ENCODE measurements at places on chromosomes 6 and 20. TPM values are rescaled to one million over a fixed set of nuclear protein-coding genes. Genes with fewer than 3 reads are reported as not detected.

GRCh38 chr6:327538-328116 lies 35.3 kb downstream of the DUSP22 start:
- DNase-seq, result no peak

GRCh38 chr6:80234908-80235307 lies 128.4 kb downstream of the BCKDHB start:
- DNase-seq, result no peak

DNA sequence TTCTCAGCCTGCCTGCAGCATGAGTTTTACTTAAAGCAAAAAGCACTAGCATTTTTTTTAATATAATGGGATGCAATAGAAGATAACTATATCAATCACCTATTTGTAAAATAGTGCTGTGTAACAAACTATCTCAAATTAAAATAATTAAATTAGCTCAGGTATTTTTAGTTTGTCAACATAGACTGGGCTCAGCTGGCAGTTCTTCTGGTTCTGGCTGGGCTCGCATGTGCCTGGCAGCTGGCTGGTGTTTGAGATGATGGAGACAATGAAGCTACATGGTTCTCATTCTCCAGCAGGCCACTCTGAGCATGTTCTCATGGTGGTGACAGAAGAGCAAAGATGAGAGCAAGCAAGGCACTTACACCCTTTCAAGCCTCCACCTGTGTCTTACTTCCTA lies 181.0 kb downstream of the PLCB1 start:
- no peak for DNase-seq

DNA sequence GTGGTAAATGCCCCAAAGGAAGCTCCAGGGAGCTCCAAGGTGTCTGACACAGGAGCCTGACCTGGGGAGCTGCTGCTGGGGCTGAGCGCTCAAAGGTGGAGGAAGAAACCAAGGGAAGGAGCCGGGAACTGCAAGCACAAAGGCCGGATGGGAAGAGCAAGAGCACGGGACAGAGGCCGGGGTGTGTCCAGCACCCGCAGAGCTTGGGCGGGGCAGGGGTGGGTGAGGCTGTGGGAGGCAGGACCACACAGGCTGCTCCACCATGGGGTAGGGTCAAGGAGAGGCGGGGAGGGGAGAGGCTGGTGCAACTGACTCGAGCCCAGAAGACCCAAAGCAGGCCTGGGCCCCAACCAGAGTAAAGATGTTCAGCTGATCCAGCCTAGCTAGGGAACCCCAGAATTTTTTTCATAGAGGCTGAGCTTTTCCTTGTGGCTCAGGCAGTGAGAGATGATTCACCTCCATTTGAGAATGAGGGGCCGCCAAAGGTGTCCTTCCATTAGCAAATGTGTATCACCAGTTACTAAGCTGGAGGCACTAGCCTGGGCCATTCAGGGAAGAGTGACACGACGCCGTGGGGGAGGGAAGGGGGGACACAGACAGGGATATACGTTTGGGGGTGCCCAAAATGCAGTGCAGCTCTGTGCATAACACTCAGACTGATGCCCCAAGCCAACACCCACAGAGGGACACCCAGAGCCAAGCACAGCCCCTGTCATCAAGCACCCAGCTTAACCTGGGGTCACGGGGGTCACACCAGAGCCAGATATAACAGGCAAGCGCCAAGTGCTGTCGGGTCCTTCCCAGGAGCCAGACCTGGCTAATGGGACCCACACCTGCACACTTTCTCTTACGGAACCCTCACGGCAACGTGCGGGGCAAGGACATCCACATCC lies 21.3 kb upstream of the TLDC2 start:
- DNase-seq, result no peak

GRCh38 chr6:83062225-83062624 lies 3.4 kb downstream of the UBE3D start:
- DNase-seq, result no peak

DNA sequence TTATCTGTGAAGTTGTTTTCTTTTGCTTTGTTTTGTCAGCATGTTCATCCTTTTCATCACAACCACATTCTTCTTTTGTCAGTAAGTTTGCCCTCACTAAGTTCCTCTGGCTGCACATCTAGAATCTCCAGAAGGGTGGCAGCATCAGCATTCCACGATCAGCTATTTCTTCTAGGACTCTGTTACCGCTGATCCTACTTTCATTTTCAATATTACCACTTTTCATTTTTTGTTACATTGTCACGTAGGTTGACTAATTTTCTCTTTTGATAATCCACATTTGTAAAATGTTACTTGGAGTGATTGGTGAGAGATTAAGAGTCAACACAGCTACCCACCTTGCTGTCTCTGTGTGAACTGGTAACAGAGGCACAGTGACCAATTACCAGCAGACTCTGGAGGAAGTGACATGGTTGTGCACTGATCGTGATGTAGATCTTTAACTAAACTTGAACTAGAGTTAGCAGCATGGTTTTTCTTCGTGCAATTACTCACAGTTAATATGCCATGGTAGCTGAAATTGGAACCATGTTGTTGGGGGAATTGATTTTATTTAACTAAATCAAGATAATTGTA lies 307.9 kb upstream of the SLC35B3 start:
- DNase-seq, result no peak

GRCh38 chr6:11358904-11359830 lies 126.7 kb upstream of the NEDD9 start:
- DNase-seq, result no peak

- DNase-seq, result no peak
Observed at GRCh38 chr20:16317445-16318362, 255.5 kb downstream of the KIF16B start.

- no peak for DNase-seq
Observed at GRCh38 chr20:43015566-43015965, 174.1 kb downstream of the PTPRT start.

GRCh38 chr6:116173928-116174327 lies 48.0 kb upstream of the COL10A1 start:
- no peak for DNase-seq

DNA sequence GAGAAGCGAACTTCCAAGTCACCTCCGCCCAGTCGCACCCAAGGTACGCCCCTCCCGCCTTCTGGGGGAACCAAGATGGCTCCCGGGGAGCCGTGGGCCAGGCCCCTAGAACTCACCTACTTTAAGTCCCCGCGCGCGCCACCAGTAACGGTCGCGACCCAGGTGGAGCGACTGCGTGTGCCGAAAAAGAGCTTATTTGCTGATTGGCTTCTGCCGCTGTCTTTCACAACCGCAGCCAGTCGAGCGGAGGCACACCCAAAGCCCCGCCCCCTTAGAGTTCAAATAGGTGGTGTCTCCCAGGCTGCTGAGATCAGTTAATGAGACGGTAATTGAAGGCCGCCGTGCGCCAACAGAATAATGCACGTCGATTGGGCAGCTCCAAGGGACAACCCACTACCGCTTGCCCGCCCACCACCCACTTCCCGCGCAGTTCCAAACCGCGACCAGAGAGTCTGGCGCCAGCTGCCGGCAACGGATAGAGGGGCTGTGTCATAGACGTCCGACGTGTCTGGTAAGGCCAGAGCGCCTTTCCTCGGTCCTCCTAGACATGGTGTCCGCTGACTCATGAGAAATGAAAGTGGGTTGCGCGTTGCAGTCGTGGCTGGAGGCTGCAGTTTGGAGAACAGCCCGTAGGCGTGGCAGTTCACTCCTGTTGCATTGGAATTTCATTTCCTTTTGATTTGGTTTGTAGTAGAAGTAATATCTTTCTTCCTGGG lies at the start of gene MDC1:
Gene MDC1, minus strand, starts transcription at position 153 of the 716 bp plus-strand sequence. CDS start 2,106 bp downstream, outside the sequence.
- DNase-seq, result peak; percentile 100

- DNase-seq, result no peak
Observed at GRCh38 chr6:44537306-44538049, 150.0 kb downstream of the CDC5L start.

GRCh38 chr20:12883507-12883885 lies 125.3 kb upstream of the SPTLC3 start:
- no peak for DNase-seq

- DNase-seq, result no peak
Observed at GRCh38 chr6:170046791-170047626, 243.9 kb downstream of the DLL1 start.

DNA sequence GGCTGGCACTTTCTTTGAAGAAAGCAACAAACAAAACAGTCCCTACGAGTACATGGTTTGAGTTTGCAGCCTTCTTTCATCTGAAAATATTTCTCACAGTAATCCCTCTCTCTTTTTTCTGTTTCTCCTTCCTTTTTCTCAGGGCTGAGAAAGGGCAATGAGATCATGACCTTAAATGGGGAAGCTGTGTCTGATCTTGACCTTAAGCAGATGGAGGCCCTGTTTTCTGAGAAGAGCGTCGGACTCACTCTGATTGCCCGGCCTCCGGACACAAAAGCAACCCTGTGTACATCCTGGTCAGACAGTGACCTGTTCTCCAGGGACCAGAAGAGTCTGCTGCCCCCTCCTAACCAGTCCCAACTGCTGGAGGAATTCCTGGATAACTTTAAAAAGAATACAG lies 80.7 kb upstream of the CLDN20 start:
- DNase-seq, result no peak

DNA sequence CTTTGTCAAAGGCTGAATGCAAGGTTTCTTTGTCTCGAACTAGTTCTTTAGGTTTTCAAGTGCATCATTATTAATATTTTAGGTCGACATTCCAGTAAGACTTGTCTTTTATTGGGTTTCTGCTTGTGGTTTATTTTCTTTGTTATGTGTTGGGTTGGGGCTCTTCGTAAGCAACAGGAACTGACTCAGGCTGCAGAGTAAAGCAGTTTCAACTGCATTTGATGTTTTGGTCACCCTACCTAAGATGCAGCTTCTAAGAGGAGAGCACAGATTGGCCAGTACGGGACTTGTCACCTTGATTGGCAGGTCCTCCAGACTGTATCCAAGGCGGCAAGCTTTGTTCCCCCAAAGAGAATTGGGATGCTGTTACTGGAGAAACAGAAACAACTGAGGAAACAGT lies 149.5 kb upstream of the SULF2 start:
- no peak for DNase-seq

DNA sequence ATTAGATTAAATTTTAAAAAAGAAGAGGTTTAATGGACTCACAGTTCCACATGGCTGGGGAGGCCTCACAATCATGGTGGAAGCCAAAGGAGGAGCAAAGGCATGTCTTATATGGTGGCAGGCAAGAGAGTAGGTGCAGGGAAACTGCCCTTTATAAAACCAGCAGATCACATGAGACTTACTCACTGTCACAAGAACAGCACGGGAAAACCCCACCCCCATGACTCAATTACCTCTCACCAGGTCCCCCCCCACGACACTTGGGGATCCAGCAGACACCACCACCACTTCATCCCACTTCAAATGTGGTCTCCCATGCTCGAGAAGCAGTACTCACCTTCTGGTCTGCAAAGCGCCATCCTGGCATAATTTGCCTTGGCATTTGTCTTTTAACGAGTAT lies 24.6 kb downstream of the MTFR2 start:
- DNase-seq, result no peak

DNA sequence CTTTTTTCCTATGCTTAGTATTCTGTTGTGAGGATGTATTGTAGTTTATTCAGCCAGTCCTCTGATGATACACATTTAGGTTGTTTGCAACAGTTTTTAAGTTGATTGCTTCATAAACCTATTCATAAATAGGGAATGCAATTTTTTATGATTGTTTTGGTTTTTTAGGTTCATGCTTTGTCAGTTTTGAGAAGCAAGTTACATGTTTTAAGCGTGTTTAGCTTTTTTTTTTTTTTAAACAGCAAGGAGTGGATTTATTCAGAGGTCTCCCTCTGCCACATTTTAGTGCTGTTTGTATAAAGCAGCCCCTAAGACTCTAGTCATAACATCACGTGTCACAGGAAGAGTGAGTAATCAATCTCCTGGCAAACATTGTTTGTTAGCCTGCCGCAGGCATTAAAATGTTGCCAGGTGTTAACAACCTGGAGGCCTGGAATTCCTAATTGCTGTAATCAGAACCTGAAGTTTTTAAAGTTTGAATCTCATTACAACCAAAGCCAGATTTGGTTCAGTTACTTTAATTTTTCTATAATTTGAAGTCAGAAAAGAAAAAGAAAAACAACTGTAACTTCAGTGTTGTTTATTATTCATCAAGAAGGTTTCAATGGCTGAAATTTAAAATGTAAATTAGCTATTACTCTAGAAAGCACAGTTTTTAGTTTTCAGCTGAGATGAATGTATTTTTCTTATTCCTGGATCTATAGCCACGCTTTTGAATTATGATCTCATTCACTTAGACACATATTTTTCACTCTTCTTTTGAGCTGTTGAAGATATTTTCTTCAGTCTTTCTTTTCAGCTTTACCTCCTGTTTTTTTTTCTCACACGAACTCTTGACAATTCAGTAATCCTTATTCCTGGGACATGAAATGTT lies 59.2 kb downstream of the KCNS1 start:
- no peak for DNase-seq

DNA sequence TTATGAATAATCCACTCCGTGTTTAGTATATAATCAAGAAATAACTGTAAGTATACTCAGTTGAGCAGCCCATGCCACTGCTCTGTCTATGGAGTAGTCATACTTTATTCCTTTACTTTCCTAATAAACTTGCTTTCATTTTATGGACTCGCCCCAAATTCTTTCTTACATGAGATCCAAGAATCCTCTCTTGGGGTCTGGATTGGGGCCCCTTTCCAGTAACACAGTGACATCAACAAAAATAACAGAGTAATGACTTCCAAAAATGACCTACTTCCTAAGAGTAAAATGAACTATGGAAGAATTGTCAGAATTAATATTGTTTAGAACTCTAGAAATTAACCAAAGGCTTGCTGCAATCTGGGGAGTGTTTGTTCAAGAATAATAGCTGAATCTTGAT lies 8.8 kb downstream of the OR2H1 start:
- no peak for DNase-seq

GRCh38 chr20:61419010-61419409 lies 166.9 kb downstream of the CDH4 start:
- DNase-seq, result no peak

DNA sequence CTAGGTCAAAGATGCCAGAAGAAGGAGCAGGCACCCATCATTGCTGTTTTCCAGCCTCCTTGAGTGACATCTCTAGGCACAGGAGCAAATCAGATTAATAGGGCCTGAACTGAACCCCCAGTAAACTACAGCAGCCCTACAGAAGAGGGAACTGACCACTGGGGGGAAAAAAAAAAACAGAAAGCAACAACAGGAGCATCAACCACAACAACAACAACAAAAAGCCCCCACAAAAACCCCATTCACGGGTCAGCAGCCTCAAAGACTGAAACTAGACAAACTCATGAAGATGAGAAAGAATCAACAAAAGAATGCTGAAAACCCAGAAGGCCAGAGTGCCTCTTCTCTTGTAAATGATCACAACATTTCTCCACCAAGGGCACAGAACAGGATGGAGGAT lies 537.4 kb upstream of the BTBD3 start:
- no peak for DNase-seq

- DNase-seq, result no peak
Observed at GRCh38 chr6:129606664-129607063, 103.3 kb downstream of the ARHGAP18 start.

GRCh38 chr20:47365023-47365764 lies 8.7 kb upstream of the ZMYND8 start:
- DNase-seq, result no peak

GRCh38 chr6:25968769-25969168 lies 6.2 kb downstream of the TRIM38 start:
- DNase-seq, result no peak

Gene PLAGL2
- 5.9 TPM for polyA plus RNA-seq

Gene EPPIN
- not detected for polyA plus RNA-seq

Gene LAMA4
- 231 TPM for polyA plus RNA-seq

Gene KCNK5
- polyA plus RNA-seq, result not detected

Gene SLC22A2
- polyA plus RNA-seq, result not detected

Gene ARFGEF3
- polyA plus RNA-seq, result 0.02 TPM

Gene RAB44
- polyA plus RNA-seq, result not detected

Gene PGC
- not detected for polyA plus RNA-seq

Gene ZSWIM3
- polyA plus RNA-seq, result 4.5 TPM

Gene PPDPF
- 21.7 TPM for polyA plus RNA-seq

Gene HCK
- polyA plus RNA-seq, result not detected

Gene LAMA2
- polyA plus RNA-seq, result 33.0 TPM

Gene ID1
- 7.8 TPM for polyA plus RNA-seq

Gene PPIL4
- 14.7 TPM for polyA plus RNA-seq

Gene HLA-DOB
- polyA plus RNA-seq, result not detected
